Kidney epithelial cell (primary cell): ENCODE measurements at places on chromosomes 4 and X. TPM values are rescaled to one million over a fixed set of nuclear protein-coding genes. Genes with fewer than 3 reads are reported as not detected.
A peak's percentile ranks its signal among the peaks of the same experiment; 100 is the strongest.

DNA sequence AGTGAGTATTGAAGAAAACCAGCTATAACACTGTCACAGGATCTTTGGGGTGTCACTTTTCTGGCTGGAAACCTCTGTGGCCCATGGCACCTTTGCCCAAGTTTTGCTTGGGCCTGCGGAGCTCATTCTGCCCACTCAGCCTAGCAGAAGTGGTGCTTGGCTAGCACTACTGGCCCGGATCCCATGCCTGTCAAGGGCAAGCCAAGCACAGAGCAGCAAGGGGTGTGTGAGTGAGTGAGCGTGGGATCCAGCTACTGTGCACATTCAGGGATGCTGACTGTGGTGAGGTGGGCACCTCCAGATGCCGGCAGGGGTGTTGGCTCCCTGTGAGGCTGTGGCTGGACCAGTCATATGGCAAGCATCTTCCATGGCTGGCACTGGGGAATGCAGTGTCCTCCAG is 55.4 kb upstream of the RASGEF1B start:
- DNase-seq, result no peak

DNA sequence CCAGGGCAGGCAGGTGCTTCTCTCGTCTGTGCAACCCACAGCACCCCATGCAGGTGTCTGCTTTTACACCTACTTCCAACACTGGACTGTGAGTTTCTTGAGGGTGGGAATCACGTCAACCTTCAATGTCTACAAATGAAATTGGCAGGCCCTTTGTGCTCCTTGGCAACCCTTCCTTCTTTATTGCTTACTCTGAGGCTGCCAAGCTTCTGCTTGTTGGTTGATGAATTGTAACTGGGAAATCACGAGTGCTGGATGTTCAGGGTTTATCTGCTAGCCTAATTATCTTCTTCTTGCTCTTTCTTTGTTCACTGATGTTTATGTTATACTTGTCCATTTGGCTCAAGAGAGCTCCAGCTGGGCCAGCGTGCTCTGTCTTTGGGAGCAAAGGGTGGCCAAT is 2.5 kb upstream of the DGAT2L6 start:
- no peak for DNase-seq

GRCh38 chrX:69228732-69229131 is 63.5 kb upstream of the PJA1 start:
- no peak for DNase-seq

GRCh38 chr4:142316025-142316424 is 530.1 kb downstream of the INPP4B start:
- DNase-seq, result no peak

DNA sequence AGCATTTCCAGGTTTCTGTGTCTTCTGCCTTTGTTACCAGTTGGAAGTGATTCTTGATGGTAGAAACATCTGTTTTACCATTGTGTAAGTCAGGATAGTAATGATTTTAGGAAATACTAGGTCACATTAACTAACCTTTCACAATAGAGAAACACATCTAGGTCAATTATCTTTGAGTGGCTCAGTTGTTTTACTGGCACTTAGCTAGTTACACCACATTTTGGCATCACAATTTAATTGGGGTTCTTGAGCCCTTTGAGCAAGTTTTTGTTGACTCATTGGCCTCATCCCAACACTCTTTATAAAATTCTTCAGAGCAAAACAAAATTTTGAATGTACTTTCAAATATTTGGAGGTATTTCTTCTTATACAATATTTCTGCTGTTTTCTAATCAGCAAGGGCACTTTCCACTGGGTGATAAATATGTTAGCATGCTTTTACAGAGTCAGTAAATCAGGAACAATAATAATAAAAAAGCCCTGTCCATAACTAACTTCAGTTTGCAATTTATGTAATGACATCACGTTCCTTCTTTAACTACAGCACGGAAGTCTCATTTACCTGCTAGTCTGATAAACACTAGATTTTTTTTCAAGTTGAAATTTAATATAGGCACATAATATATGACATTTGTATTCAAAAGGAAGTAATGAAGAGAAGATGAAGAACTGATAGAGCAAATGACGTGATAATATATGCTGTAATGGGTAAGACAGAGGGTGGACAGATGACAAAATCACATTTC is 64.8 kb upstream of the GK2 start:
- DNase-seq, result no peak

DNA sequence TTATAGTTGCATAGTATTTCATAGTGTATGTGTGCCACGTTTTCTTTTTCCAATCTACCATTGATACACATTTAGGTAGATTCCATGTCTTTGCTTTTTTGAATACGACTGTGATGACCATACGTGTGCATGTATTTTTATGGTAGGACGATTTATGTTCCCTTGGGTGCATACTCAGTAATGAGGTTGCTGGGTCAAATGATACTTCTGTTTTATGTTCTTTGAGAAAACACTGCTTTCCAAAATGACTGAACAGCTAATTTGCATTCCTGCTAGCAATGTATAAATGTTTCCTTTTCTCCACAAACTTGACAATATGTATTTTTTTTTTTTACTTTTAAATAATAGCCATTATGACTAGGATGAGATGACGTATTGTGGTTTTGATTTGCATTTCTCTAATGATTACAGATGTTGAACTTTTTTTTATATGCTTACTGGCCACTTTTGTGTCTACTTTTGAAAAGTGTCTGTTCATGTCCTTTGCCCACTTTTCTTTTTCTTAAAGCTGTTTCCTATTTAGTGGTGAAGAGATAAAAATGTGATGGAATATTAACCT is 969.5 kb upstream of the NDST4 start:
- DNase-seq, result no peak

GRCh38 chrX:87517571-87518141 is at the start of gene KLHL4:
Gene KLHL4 (plus strand): TSS chrX:87517802. CDS start chrX:87517894, 92 bp downstream.
- peak; percentile 79 for DNase-seq

NDNF gene
- total RNA-seq, result 0.08 and 0.21 TPM in 2 replicates

ADH1A gene
- not detected in 2 replicates for total RNA-seq
